ENCODE measurements at places on chromosomes 3 and 15. TPM values are rescaled to one million over a fixed set of nuclear protein-coding genes. Genes with fewer than 3 reads are reported as not detected.

KBTBD8 gene
- polyA plus RNA-seq = 3.0 TPM

TM4SF18 gene
- not detected for polyA plus RNA-seq

C3orf85 gene
- not detected for polyA plus RNA-seq

ANP32A gene
- 85.2 TPM for polyA plus RNA-seq

GOLGA8A gene
- 0.98 TPM for polyA plus RNA-seq

PCLAF gene
- polyA plus RNA-seq = 7.6 TPM

ITIH4 gene
- 0.71 TPM for polyA plus RNA-seq

CCK gene
- polyA plus RNA-seq = not detected

ZBTB20 gene
- polyA plus RNA-seq = 7.2 TPM

POPDC2 gene
- 0.50 TPM for polyA plus RNA-seq

ZIC1 gene
- polyA plus RNA-seq = not detected

FAM174B gene
- polyA plus RNA-seq = 0.71 TPM

AADAC gene
- not detected for polyA plus RNA-seq

NPAP1 gene
- polyA plus RNA-seq = not detected

CD86 gene
- polyA plus RNA-seq = 1.1 TPM

PLSCR2 gene
- polyA plus RNA-seq = not detected

SEMA3B gene
- polyA plus RNA-seq = not detected

UROC1 gene
- not detected for polyA plus RNA-seq

FRMD4B gene
- 1.3 TPM for polyA plus RNA-seq

GPR149 gene
- not detected for polyA plus RNA-seq

MESP2 gene
- not detected for polyA plus RNA-seq
